ENCODE measurements at places on chromosomes 6 and 20.

- DNase-seq, result no peak
Observed at GRCh38 chr20:41155261-41155660, 17.9 kb downstream of the PLCG1 start.

- no peak for DNase-seq
Observed at GRCh38 chr6:56419191-56419590, 171.8 kb upstream of the COL21A1 start.

GRCh38 chr6:159168536-159169192 lies 536 bp upstream of the FNDC1 start:
- no peak for DNase-seq

DNA sequence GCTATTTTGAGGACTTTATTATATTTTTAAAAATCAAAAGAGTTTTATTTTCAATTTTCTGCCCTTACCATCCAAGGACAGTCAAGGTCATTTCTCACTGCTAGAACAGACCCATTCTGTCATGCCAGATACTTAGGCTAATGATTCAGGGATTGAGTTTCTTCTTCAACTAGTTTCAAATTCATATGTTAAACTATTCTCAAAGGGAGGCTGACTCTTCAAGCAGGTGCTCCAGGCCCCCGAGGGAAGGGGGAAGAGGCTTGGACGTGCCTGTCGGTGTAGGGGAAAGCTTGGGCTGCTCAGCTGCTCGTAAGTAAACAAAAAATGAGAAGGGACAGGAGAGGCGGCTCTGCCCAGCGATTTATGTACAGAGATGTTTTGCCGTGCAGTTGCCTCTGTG lies 69.4 kb upstream of the MYLIP start:
- peak; percentile 95 for DNase-seq

- no peak for DNase-seq
Observed at GRCh38 chr6:134374491-134375219, 56.7 kb upstream of the SGK1 start.

DNA sequence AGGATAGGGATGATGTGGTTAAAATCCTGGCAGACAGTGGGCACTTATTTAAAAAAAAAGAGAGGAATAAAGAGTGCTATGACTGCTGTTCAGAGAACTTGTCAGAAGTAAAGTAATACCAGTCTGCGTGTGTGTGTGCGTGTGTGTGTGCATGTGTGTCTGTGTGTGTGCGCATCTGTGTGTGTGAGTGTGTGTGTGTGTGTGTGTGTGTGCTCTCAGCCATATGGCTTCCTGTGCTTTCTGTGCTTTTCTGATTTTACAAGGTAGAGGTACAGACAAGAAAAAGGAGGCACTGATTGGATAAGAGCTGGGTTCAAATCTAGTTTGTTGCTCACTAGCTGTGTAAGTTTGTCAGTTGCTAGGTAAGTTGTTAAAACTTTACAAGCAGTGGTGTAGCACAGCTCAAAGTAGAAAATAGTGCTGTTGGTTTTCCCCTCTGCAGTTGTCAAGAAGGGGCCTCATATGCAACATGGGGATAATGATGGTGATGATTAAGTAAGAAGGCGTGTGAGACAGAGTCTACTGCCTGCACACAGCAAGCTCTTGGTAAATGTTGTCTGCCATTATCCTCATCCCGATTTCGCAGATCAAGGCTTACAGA lies 155.3 kb upstream of the ZNF217 start:
- no peak for DNase-seq
